Stimulated activated CD4-positive, alpha-beta T cell treated with anti-CD3 and anti-CD28 coated beads, Interleukin-15, amount 100 ng/mL, for 48 hours (primary cell): ENCODE measurements at places on chromosomes 1 and 21.

DNA sequence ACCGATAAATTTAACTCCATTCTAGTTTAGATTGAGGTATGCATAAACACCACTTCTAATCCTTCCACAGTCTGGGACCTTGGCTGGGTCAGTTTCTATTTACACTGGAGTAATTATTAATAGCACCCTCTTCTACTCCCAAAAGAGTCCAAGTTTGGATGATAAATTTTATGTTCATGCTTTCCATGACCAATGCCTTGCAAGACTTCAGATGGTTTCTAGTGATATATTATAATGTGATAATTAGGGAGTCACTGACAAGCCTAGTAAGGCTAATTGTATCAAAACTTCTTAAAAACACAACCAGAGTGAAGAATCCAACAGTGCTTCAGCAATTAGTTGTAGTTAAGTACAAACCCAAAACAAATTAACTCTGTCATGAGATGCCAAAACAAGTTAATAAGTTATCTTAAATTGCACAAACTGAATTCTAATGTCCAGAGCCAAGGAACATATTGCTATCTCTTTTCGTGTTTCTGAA, 489.6 kb downstream of the TTLL7 start:
- no peak for DNase-seq

GRCh38 chr1:29227511-29227910, 3.2 kb downstream of the MECR start:
- DNase-seq = no peak

DNA sequence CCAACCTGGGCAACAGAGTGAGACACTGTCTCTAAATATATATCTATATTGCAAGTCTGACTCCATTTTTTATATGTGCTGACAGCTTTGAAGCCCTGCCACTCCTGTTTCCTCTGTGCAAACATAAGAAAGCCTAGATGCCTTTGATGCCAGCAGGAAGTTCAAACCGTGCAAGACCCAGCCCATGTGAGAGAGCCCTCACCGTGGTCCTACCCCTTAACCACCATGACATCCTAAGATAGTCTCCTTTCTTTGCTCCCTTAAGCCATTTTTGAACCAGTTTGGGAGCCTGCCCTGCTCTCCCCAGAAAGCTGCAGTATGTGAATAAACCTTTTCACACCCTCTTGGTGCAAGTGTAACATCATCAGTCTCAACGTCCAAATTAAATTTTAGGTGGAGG, 3.7 kb upstream of the DIPK1A start:
- no peak for DNase-seq

- no peak for DNase-seq
Measured at GRCh38 chr1:34369701-34370455, 193.2 kb downstream of the C1orf94 start.

DNA sequence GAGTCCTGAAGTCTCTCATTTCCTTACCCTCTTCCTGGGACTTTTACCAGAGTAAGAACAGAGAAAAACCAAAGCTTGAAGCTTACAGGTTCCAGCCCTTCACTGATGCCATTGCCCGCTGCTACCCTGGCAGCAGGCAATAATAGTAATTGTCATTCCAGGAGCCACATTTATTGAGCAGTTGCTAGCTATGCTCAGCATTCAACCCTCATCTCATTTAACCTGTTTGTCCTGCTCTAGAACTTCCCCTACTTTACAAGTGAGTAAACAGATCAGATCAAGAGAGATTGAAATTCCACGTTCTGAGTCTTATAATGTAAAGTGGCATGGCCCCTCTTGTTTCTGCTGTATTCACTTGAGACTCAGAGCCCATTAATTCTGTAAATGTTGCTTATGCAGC, 80.4 kb downstream of the ATP1A1 start:
- DNase-seq = no peak

DNA sequence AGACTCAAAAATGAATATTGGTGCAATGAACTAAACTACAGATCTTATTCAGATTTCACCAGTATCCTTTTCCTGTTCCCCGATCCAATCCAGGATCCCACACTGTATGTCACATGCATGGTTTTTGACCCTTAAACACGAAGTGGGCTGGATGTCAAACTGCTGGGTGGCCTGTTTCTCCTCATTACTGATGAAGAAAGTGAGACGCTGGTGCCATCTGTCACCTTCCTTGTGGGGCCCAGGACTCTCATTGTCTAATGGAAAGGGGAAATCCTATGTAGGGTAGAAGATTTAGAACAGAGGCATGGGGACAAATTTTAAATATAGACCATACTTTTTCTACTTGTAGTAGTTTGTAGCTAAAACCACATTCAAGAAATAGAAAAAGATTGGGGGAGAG, 56.2 kb downstream of the DISC1 start:
- DNase-seq = no peak

GRCh38 chr21:44439211-44439600, 16.1 kb upstream of the LRRC3 start:
- DNase-seq = no peak

DNA sequence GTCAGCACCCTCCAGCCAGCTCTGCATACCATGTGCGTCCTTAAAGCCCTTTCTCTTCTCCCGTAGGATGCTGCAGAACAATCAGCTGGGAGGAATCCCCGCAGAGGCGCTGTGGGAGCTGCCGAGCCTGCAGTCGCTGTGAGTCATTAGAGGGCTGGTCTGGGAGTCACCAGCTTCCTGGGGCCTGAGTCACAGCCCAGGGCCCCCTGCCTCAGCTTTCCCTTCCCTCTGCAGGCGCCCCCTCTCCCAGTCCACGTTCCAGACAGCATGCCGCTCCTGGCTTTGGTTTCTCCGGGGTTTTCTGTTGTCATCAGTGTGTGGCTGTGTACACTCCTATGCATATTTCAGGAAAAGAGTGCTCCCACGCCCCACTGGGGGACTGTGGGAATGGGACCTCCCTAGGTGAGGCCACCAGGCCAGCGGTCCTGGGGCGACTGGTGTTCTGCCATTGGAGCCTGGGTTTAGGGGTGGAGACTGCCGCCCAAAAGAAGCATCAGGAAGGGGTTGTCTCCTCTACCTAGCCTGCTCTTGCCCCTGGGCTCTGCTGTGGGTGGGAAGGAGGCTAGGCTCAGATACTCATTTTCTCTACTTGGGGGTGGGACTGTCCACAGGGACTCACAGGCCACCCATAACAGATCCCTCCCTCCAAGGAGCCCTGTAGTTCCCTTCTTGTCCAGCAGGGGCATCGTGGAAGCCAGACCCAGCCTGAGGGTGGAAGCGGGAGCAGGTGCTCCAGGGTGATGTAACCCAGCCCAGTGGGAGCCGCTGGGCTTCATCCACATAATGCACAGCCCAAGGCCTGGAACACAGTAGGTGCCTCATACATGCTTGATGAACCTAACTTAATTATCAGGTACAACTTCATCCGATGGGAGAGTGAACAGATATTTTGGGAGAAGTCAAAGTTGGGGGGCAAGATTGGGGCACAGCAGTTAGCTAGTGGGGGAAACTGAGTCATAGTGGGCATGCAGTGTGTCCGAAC, 42.5 kb downstream of the LGR6 start:
- DNase-seq = peak; percentile 53

DNA sequence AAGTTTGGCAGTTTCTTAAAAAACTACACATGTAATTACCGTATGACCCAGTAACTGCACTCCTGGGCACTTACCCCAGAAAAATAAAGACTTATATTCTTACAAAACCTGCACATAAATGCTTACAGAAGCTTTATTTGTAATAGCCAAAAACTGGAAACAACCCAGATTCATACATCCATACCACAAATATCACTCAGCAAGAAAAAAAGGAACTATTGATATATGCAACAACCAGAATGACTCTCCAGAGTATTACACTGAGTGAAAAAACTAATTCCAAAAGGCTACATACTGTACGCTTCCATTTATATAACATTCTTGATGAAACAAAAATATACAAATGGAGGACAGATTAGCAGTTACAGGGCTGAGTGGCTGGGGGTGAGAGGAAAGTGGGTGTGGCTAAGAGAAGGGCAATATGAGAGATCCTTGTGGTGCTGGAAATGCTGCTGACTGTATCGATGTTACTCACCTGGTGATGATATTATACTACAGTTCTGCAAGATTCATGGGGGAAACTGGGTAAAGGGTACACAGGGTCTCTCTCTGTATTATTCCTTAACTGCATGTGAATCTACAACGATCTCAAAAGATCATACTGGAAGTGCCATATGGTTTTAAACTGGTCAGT, 96.0 kb upstream of the GNG4 start:
- DNase-seq = no peak

GRCh38 chr1:213060836-213061235, 9.8 kb downstream of the RPS6KC1 start:
- no peak for DNase-seq

DNA sequence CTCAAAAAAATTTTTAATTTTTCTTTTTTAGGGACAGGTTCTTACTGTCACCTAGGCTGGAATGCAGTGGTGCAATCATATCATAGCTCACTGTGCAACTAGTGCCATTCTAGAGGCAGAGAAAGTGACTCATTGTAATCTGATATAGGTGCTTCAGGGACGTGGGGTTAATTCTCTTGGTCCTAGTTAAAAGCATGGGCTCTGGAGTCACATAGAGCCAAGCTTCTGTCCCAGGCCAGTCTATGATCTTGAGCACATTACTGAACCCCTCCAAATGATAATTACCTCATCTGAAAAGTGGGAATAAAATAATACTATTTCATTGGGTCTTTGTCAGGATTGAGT, 1.1 kb upstream of the ADIPOR1 start:
- DNase-seq = no peak

- DNase-seq = no peak
Measured at GRCh38 chr1:173049322-173049633, 1.5 kb downstream of the TNFSF18 start.

- DNase-seq = no peak
Measured at GRCh38 chr1:84583648-84584047, 9.4 kb upstream of the CTBS start.

DNA sequence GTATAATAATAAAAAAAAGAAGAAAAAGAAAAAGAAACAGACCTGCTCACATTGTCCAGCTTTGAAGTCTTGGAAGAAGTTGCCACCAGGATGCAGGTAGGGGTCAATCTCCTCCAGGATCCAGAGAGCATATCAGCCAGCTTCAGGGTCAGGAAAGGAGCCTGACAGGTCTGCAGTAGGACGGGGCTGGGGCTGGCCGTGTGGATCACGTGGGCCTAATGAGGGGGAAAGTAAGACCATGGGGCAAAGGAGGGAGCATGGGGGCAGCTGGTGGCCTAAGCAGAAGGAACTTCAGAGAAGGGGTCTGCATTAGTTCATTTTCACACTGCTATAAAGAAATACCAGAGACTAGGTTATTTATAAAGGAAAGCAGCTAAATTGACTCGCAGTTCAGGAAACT, 19.3 kb upstream of the SMYD3 start:
- no peak for DNase-seq

DNA sequence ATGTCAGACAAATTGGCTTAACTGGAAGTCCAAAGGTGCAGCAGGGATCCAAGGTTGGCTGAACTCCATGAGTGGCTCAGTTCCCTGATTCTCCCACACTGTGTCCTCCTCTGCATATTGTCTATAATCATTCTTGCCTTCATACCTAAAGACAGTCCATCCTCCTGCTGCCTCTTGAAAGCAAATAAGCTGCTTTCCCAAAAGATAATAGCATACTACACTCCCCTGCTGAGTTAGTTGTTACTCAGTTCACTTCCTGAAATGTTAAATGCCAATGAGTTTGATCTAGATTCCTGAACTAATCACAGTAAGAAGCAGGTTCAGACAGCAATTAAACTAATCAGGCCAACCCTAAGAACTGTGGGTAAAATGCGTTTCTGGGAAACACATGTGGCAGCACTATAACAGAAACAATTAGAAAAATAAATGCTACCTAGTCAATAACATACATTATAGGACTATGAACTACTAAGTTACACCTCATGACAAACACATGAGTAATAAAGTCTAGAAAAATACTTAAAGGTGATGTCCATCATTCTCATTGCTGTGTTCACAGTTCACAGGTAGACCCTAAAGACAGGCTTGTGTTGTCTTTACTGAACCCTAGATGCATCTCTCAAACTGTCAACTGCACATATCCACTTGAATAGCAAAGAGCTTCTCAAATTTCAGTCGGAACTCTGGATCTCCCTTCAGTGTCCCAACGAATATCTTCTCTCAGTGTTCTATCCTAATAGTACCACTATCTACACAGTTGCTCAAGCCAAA, 50.8 kb upstream of the BOLA1 start:
- DNase-seq = no peak
